Kidney tubule cell (primary cell): ENCODE measurements at places on chromosomes 12 and 14.

GRCh38 chr12:76158518-76159321 is 74.2 kb upstream of the NAP1L1 start:
- DNase-seq = peak; percentile 92

DNA sequence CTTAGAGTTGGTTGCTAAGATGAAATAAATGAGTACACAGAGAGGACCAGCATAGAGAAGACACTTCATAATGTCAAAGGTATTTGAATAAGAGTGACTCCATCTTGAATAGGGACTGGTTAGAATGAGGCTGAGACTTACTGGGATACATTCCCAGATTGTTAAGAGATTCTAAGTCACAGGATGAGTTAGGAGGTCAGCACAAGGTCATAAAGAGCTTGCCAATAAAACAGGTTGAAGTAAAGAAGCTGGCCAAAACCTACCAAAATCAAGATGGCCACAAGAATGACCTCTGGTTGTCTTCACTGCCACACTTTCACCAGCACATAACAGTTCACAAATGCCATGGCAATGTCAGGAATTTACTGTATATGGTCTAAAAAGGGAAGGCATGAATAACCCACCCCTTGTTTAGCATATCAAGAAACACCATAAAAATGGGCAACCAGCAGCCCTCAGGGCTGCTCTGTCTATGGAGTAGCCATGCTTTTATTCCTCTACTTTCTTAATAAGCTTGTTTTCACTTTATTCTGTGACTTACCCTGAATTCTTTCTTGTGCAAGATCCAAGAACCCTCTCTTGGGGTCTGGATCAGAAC is 8.3 kb upstream of the SERPINA1 start:
- DNase-seq = no peak

GRCh38 chr12:119128527-119128926 is 50.2 kb upstream of the HSPB8 start:
- DNase-seq = no peak

- DNase-seq = no peak
These were observed 84.4 kb upstream of the ETV6 start for GRCh38 chr12:11564984-11565651.

DNA sequence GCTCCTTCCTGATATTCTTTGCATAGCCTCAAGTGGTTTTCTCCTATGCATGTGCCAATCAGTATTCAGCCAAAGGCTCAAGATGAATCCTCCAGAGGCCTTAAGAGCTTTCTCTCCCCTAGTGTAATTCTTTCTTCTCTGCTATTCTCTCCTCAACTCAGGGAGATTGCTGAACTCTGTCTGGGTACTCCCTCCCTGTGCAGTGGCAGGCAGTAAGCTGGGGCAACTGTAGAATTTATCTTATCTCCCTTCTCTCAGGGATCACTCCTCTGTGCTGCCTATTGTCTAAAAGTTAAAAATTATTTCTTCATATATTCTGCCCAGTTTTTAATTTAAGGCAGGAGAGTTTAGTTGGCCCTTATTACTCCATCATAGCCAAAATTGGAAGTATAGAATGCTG is 28.5 kb upstream of the RTRAF start:
- DNase-seq = no peak

DNA sequence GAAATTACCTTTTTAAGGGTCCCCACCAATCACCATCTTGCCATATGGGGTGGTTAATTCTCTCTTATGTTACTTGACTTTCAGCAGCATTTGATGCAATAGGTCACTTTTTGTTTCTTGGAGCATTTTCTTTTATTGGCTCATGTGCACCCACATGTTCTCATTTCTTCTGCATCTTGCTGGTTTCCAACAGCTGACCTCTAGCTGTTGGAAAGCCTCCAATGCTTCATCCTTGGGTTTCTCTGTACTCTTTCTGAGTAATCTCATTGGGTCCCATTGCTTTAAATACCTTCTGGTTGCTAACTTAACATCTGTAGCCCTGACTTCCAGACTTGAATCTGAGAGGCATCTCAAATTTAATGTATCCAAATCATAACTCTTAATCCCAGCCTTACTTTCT is 116.8 kb downstream of the CRADD start:
- DNase-seq = no peak

GRCh38 chr12:77324416-77324762 is 259.0 kb upstream of the E2F7 start:
- no peak for DNase-seq

DNA sequence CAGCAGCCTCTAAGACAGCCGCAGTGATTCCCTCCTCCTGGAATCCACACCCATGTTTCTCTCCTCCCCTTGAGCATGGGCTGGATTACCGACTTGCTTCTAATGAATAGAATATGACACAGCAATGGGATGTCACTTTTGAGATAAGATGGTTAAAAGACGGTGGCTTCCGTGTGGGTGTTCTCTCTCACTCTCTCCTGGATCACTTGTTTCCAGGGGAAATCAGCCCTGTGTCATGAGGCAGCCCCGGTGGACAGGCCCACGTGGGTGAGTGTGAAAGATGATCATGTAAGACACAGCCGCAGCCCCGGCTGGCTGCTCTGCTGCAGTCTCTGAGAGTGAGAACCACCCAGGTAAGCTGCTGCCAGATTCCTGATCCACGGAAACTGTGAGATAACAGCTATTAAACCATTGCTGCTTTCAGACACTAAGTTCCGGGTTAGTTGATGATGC is 10.7 kb downstream of the MOAP1 start:
- DNase-seq = peak; percentile 50

DNA sequence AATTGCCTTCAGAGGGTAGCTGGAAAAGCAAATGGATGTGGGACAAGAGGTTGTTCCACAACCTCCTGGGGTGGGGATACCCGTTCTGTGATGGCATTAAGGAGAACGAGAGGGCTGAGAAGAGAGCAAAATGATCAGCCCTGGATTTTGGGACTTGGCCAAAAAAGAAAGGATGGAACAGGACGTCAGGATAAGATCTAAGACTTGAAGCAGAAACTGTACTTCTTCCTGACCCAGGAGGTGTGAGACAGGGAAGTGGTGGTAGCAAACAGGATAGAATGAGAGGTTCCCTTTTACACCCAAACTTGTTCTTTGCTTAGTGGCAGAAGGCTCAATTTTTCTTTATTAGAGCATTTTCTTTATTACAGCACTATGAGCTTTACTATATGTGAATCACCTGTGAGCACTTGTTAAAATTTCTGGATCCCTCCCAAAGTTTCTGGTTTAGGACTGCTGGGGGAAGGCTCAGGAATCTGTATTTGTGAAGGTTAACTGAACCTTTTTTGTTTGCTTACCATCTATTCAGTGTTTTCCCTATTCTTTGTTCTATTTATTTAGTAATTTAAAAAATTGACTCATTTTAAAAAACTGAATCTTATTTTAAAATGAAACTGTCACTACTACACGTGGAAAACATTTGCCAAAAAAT is 59.2 kb downstream of the ERC1 start:
- no peak for DNase-seq

DNA sequence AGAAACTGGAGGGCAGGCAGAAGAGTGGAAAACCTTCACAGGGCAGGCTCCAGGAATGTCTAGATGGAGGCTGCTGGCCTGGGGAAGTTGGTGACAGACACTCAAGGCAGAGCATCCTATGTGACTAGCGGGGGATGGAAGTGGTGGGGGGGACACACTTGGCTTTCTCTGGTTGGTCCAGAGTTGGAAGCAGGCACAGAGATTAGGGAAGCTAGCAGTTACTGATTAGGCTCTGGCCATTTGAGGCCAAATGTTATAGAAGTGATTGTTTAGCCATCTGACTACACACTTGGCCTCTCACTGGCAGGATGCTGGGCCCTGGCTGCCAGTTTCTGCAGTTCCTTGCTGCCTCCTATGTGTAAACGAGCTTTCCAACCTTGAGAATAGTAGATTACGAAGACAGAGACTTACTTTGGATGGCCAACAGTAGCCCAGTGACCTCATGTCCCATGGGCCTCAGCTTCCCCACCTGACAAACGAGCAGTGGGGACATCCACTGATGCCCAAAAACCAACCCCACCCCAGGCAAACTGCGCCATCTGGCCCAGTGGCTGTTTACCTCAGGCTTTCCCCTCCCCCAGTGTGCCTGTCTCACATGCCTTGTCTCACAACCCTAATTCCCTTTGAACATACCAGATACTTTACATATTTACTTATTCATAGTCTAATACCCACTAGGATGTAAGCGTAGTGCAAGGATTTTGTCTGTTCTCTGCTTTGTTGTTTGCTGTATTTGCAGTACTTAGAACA is 102.7 kb downstream of the PAPLN start:
- no peak for DNase-seq

DNA sequence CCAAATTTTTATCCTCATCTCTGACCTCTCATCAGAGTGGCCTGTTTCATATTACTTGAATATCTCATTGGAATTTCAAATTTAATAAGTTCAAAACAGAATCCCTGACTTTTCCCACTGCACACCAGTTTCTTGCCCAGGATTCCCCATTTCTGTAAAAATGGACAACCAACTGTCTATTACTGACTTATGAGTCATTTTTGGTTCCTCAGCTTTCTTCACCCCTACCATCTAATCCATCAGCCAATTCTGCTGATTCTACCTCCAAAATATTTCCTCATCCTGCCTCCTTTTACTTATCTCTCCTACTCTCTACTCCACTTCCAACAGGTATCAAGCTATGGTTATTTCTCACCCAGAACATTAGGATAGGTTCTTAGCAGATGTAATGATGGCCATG is 44.2 kb downstream of the TMX1 start:
- no peak for DNase-seq

GRCh38 chr12:47307680-47308399 is 228.1 kb upstream of the AMIGO2 start:
- DNase-seq = peak; percentile 86

DNA sequence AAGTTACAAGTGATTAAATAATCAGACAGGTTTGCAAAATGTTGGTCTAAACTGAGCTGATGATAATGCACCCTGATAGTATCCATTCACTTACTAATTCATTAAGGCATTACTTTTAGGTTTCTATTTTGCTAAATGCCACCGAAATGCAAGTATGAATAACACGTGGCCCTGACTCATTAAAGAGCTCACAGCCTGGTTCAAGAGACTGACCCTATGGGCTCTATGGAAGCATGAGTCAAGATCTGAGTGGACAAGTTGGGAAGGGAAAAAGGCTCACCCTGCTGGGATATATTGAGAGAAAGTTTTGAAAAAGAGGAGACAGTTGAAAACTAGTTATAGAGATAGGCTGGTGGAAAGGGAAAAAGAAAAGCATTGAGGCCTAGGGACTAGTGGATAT is 14.8 kb upstream of the LRRC9 start:
- DNase-seq = peak; percentile 85
